RKO (cell line): ENCODE measurements at places on chromosomes 16 and 17.

- DNase-seq = no peak
Observed at GRCh38 chr17:66364508-66364907, 62.1 kb downstream of the PRKCA start.

DNA sequence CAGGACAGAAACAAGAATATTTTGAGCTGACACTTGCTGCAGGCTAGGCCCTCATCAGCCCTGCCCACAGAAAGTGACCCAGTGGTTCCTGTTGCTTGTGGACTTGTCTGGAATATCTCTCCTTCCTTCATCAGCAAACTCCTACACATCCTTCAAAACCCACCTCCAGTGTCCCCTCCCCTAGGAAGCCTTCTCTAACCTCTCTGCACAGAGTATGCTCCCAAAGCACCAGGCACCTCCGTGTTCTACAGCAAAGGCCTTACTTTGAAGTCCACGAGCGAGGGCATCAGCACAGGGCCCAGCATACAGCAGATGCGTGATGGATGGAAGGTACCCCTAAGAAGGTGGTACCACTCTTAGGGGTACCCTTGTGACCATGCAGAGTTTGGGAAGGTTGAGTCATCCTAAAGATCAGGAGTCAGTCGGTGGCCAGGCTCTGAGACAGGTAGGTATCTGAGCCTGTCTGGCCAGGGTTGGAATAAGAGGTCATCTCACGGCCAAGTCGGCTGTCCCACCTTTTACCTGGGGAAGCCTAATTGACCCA lies 2.0 kb downstream of the CCDC102A start:
- DNase-seq = no peak

- no peak for DNase-seq
Observed at GRCh38 chr17:63552211-63552610, 1.9 kb downstream of the DCAF7 start.

DNA sequence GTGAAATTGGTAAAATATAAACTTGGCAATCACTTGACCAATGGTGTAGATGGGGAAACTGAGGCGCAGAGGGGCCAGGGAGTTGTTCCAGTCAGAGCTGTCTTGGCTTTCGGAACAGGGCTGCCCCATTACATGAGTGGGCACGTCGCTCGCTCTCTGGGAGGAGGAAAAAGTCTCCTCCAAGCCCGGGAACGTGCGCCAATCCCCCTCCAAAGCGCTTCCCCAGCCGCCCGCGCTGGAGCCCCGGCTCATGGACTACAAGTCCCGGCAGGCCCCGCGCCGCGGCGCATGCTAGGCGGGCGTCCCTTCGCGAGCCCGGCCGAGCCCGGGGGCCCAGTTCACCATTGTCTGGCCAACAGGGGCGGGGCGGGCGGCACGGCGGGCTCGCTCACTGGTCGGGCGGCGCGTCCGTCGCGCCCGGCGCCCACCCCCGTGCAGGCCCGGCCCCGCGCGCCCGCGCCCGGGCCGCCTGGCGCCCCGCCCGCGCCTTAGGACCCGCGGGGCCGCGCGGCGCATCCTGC lies at the start of gene LLGL1:
Gene LLGL1, plus strand, starts transcription at position 515 of the 521 bp plus-strand sequence. CDS start 48 bp downstream, outside the sequence.
- peak; percentile 95 for DNase-seq

DNA sequence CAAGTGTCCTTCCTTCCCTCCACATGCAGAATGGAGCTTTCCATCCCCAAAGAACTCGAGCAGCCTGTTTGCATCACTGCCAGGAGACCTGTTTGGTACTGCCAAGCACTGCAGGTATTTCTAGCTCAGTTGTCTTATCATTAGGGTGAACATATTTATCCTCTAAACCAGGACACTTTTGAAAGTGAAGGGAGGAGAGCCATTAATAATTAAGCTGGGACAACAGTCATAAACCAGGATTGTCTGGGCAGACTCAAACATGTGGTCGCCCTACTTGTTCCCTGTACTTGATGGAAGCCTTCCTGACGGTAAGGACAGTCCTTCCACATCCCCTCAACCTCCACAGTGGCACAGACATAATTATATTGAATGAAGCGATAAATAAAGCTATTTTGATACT lies 67.4 kb downstream of the PRKCA start:
- DNase-seq = no peak

DNA sequence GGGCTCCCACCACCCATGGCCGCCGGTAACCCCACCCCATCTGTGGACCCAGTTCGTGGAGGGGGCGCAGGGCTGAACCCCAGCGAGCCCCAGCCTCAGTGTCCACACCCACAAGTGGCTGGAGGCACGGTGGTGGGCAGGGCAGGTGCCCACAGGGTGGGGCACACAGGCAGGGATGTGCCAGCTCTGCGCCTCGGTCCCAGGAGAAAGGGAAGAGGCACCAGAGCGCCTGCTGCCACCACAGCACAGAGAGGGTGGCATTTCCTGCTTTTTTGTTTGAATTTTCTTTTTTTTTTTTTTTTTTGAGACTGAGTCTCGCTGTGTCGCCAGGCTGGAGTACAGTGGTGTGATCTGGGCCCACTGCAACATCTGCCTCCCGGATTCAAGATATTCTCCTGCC lies 19.0 kb downstream of the ZFPM1 start:
- DNase-seq = no peak

DNA sequence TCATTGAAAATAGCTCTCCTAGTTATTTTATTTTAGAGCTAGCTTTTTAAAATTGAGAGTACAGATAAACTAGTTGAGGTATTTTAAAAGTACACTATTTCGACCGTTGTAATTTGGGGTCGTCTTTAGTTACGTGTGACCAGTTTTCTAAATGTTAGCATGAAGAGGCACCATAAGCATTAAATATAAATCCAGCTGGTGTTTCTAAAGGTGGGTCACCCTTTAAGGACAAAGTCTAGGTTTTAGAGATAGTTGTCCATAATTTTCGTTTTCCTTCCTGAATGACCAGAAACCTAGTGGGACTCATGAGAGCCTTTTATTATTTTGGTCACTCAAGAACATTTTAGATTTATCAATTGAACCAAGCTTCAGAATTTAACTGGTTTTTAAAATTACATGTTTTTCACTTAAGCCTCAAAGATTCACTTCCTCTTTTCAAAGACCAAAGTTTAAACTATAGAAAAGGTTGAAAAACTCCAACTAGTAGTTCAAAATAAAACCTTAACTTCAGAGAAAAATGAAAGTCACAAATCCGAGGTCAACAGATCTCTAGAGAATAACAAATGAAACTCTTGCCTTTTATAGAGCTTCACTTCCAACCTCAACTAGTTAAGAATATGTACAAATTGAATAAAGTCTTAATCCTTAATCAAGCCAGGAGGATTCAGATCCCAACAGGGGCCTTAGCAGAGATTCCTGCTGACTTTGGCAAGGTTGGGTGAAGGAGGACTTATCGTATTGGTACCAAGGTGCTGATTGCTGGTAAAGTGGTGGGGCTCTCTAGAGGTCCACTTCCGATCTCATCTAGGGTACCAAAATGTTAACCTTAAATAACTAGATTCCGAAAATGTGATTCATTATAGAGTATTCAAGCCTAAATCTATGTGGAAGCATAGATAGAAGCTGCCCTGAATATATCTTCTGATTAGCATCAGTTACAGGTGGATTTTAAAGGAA lies 32.5 kb downstream of the PHKB start:
- DNase-seq = no peak

- no peak for DNase-seq
Observed at GRCh38 chr16:70736465-70737376, 50.9 kb upstream of the MTSS2 start.

GRCh38 chr16:16106466-16106865 lies 116.8 kb downstream of the ABCC6 start:
- DNase-seq = no peak

- peak; percentile 62 for DNase-seq
Observed at GRCh38 chr17:38579934-38580333, 25.8 kb downstream of the SRCIN1 start.

GRCh38 chr16:22184615-22184968 lies 21.5 kb upstream of the EEF2K start:
- DNase-seq = no peak

DNA sequence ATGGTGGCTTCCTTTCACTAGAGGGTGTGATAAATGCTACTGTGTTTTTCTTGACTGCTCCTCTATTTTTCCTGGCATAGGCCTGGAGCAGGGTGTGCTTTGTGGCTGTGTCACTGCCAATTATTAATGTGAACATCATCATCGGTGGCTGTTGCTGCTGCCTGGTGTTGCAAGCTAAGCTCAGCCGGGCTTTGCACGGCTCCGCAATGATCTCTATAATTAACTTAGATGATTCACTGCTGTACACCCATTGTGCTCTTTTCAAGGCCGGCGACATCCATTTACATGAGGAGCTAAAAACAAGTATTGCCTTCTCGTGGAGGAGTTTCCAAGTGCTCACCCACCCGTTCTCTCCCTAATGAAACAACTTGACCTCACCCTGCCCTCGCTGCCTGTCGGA lies 160.1 kb upstream of the IRX3 start:
- DNase-seq = no peak

DNA sequence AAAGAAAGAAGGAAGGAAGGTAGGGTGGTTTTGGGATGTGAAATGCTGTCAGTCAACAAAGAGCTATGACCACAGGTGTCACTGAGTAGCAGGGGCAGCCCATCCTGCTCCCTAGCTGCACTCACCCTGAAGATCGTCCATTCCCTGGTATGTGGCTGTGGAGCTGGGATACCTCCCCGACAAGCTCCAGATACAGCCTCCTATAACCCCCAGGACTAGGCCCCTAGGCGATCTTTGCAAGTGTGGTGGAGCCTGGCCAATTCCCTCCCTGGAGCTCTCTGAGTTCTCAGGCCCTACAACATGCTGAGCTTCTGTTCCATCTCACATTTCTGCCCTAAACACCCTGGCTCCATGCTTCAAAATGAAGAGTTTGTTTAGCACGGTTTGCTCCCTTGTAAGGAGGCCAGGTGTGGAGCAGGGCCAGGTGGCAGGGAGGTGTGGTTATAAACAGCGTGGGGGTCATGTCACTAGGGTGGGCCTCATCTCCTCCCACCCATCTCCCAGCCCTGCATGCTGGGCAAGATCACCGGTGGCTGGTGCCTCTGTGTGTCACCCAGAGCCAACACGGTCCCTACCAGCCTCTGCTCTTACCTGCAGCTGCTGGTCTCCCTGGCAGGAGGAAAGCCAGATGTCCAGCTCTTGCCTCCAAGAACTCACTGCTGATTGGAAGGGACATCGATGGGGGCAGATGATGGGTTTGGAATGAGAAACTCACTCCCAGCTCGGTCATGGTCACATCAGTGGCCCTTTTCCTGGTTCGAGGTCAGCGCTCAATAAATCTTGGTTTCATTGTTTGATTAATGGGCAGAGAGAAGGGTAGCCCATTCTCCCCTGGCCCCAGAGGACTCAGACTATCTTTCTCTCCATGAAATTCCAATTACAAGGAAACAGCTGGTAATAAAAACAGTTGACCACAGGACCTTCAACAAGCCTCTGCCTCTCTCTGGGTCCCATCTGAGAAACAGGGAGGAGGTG lies 511.0 kb upstream of the CDH5 start:
- no peak for DNase-seq

DNA sequence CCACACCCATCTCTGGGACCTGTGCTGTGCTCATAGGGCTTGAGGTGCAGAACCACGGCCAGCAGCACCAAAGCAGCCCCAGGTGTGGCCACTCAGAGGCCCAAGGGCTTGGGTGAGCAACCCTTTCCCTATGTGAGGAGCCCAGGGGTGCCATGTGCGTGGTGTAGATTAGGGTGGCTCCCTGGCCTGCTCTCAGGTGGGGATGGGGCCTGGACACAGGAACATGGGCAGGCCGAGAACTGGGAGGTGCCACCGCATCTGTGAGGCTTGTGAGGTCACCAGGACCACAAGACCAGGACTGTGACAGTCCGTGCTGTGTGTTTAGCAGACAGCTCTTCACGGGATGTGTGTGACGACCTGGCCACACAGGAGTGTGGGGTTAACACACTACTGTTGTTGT lies 103.5 kb upstream of the ZNF750 start:
- no peak for DNase-seq

GRCh38 chr16:49833085-49833484 lies 22.8 kb downstream of the ZNF423 start:
- DNase-seq = no peak

DNA sequence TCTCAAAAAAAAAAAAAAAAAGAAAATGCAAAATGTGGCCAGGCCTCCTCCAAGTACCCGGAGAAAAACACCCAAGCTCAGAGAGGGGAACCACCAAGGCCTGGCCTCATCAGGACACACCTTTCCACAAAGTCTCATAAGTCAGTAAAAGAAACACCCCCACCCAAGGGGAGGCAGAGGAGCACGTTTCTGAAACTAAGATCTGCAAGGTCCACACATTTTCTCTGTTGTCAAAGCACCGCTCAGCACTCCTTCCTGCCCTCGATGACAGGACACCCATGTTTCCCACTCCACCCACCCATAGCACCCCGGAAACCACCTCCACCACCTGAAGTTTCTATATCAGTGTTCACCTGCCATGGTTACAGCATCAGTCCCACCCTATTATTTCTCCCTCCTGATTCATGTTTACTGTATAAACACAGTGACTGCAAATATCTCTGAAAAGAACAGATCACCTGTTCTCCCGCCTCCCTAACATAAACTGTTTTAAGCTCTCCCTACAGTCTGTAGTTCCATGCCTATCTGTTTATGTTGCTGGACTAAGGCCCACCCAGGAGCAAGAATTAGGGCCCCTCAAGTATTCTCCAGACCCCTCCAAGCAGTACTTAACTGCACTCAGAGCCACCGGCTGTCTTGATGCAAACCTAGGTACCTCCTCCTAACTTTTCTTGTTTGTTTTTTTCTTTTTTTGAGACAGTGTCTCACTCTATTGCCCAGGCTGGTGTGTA lies 2.0 kb downstream of the CORO7 start:
- no peak for DNase-seq

GRCh38 chr17:61337290-61337689 lies 62.4 kb upstream of the TBX2 start:
- DNase-seq = no peak

DNA sequence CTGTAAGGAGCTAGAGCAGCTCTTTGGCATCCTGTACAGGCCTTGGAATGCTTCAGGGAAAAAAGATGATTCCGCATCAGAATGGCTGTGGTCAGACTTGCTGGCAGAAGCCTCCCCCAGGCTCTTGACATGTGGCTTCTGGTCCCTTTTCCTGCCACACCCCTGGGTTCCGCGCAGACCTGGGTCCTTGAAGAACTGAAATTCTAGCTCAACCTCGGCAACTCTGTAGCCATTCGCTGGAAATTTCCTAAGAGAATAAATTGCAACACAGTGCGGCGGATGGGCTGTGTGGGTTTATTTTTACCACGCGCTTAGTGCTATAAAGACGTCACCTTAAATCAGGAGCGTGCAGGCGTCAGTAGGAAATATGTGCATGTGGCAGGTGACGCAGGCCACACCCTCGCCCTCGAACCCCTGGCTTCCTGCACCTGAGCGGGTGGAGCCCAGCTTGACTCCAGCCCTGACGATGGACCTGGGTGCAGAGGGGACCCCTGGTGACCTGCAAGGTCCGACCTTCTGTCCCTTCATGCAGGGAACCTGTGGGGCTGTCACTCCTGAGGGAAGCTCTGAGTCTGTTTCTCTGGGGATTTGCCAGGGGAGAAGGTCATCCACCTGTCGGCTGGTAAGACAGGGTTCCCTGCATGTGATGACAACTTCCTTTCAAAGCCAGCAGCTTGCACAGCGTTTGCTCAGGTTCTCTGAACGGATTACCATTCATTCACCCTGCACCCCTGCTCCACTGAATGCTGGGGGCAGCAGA lies 46.3 kb downstream of the METRNL start:
- no peak for DNase-seq

- DNase-seq = no peak
Observed at GRCh38 chr17:44969144-44969780, 1.2 kb upstream of the C1QL1 start.

GRCh38 chr16:7335991-7336634 lies 3.5 kb downstream of the RBFOX1 start:
- no peak for DNase-seq
